NCI-H774 (cell line): ENCODE measurements at places on chromosomes 4 and X.

DNA sequence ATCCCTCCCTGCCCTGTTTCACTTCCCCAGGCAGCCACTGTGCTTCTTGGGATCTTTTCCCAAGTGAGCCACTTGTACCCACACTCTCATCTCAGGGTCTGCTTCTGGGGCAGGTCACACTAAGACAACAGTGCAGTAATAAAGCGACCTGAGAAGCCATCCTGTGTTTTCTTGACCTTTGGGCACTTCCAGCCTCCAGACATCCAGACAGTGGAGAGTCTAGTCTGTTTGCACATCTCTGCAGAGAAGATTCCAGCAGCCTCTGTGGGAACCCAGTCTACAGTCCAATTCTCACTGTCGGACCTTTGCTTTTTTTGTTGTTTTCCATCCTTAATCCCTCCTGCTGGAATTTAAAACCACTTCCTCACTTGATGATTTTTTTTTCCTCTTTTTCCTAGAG is 50.3 kb upstream of the ATP6AP2 start:
- DNase-seq: no peak

GRCh38 chr4:149997881-149998421 is 80.3 kb upstream of the DCLK2 start:
- DNase-seq: no peak

GRCh38 chrX:108298165-108298602 is 140.0 kb downstream of the COL4A6 start:
- DNase-seq: no peak

- DNase-seq: no peak
These were observed 269.0 kb upstream of the CXXC4 start for GRCh38 chr4:104763554-104764222.

GRCh38 chr4:3233391-3234071 is 15.4 kb upstream of the MSANTD1 start:
- DNase-seq: no peak

DNA sequence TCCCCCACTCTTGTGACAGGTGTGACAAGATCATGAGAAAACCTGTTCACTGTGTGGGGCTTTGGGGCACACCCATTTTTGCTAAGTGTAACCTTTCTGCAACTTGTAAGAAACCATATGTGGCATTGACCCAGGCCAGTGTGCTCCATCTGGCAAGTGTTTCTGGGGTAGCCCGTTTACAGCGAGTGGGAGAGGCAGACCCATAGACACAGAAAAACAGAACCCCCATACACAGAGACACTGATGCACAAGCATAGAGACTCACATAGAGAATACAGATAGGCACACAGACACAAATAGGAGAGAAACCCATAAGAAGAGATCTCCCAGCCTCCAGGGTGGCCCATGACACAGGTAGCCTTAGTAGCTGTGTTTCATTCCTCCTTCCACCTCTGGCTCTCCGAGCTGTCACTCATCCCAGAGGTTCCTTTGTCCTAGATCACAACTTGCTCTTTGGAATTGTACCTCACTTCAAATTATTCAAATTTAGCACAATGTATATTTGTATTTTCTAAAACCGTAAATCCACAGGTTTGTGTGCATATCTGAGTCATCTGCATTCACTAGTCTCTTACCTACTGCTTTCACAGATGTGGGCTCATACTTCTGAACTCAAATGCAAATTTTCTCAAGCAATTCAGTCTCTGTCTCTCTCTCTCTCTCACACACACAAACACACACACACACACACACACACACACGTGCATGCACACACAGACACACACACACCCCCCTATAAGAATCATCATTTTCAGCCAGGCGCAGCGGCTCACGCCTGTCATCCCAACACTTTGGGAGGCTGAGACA is 114.4 kb downstream of the SH3KBP1 start:
- DNase-seq: no peak

DNA sequence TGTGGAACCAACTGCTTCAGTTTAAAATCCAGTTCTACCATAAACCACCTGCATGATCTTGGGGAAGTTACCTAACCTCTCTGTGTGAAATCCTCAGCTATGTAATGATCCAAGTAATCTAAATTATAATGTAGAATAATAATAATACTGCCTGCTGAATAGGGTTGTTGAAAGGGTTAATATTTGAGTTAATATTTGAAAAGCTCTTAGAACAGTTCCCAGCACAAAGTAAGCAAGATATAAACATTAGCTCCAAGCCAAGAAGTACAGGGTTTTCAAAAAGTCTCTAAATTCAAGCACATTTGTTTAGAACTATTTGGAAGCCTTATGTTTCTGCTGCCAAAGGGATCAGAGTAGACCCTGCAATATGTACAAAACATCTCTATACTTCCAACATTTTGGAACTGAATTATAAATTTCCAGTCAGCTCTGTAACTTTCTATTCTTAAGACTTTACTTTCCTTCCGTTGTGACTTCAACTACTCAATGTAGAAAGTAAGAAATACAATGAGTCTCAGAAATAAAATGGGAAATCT is 76.7 kb upstream of the FAM9C start:
- no peak for DNase-seq

GRCh38 chr4:143406523-143406922 is 69.8 kb downstream of the GAB1 start:
- DNase-seq: no peak

DNA sequence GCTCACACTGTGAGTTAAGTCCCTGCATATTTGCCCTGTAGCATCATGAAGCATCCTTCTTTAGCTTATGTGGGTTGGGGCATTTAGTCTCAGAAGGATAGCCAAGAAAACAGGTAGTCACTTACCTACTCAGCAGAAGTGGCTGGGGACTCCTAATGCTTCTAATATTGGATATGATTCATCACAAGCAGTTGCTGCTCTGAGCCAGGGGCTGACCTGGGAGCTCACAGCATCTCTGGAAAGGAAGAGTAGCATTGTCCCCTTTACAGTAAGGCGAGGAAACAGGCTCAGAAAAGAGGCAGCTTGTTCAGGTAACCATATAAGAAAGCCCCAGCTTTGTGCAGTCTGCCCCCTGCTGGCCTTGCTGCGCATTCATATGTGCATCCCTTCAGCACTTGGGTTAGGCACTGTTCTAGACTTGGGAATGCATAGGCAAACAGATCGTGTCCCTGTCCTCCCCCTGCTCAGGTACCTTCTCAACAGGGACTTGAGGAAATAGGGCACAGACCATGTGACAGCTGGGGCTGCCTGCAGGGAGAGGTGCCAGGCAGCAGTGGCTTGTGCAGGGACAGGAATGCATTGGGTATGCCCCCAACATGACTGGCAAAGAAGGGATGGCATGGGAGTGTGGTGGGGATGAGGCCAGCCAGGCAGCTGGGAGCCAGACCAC is 35.7 kb upstream of the TBC1D14 start:
- DNase-seq: peak; percentile 24

DNA sequence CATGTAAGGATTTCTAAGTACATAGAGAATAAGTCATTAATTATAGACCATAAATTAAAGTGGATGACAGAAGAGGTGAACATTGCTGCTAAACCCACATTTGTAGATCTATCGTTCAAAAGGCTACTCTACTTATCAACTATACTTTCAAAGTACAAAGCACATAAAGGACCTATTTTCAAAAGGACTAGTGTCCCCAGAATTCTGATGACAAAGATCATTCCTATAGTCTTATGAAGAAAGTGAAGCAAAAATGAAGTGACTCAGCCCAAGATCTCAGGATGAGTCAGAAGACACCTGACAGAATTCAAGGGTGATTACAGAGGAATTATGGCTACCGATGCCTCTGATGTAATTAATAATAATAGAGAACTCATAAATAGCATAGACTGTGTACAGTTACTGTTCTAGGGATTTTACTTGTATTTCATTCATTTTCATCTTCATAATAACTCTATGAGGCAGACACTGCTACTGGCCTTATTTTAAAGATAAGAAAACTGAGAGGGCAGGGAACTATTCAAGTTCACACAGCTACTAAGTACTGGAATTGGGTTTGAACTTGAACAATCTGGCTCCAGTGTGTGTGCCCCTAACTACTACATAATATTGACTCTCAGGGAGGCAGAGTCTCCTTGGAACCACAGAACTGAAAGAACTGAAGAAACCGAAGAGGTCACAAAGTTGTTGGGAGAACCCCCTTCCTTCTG is 17.1 kb downstream of the USP46 start:
- no peak for DNase-seq

DNA sequence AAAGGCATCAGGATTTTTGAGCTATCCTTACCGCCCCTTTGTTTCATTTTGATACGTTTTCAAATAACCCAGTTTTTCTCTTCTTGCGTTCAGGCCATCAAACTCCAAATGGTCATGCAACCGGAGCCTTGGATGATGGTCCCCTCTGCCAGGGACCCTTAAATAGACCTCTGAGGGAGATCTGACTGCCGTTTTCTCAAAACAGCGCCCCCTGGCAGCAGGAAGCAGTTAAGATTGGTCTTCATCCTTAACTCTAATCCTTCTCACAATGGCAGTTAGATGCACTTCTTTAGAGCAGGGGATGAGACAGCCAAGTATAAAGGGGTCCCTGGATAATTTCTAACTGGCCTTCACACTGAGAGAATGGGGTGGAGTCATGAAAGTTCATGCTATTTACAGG is 525.0 kb upstream of the SPANXN1 start:
- DNase-seq: no peak

DNA sequence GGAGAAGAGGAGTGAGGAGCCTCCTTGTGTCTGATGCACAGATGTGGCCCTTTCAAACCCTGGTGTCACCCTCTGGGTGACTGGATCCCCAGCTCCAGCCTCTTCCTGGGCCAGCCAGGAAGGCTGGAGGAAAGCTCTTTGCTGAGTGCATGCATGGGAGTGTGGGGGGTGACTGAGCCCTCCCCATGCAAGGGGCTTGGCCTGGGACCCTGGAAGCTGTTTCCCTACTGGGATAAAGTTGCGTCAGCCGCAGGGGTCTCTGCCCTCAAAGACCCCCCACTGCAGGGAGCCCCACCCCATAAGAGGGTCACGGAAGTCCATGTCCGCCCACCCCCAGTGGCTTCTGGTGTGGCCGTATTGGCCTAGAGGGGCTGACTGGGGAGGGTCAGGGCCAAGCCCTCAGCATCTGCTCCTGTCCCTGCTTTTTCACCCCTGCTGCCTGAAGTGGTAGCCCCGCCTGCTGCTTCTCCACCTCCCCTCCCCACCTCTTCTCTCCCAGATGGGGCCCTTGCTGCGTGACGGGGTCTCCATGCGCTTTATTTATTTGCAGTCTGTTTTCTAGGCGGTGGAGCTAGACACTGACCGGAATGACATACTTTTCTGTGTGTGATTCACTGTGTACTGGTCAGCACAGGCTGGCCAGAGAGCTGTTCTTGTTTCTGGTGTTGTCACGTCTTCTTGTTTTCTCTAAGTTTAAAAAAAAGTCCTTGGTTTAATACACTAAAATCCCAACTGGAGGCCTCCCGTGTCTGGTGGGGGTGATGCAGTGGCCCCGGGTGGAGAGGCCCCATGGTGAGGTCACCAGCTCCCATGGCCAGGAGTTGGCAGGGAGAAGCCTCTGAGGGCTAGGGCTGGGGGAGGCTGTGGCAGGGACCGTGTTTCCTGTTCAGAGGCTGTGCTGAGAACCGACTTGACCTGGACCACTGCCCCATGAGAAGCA is 3.6 kb downstream of the SMIM10L2A start:
- DNase-seq: no peak

DNA sequence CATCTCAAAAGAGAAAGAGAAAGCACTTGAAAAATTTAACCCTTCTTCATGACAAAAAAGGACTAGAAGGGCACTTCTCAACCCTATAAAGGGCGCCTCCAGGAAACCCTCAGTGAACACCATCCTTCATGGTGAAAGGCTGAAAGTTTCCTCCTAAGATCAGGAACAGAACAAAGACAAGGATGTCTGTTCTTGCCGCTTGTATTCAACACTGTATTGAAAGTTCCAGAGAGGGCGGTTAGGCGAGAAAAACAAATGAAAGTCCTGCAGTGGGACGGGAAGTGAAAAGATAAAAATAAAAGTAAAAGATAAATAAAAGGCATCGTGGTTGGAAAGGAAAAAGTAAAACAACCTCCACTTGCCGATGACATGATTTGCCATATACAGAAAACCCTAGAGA is 50.9 kb downstream of the RNF212 start:
- DNase-seq: no peak

- DNase-seq: no peak
These were observed 225.1 kb upstream of the GALNTL6 start for GRCh38 chr4:171588051-171588545.

GRCh38 chrX:107672955-107673378 is 44.7 kb downstream of the PRPS1 start:
- DNase-seq: peak; percentile 14

DNA sequence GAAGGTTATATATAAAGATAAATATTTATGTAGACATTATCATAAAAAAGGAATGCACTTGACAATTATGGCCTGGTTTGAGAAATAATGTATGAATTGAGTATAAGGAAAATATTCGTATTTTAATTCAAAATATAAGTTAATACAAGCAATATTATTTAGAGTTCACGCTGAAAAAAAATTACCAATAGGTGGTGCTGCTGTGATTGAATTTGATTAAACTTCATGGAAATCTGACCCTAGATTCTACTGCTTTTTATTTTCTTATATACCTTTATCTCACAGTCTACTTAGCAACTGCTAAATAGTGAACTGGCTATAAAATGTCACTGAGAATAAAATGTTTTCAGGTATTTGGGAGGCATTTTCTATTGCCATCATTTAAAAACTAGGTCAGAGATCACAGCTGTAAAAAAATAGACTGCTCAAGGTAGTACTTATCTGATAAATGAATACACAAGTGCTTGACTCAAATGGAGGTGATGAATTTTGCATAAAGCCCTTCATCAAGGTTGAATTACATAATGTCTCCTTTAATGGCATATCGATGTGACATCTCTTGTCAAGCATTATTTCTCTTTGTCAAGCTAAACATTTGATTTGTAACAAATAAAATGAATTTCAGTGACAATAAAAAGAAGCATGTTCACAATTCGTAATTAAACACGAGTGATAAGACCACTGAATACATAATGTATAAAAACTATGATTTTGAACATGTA is 1638.8 kb upstream of the PCDH7 start:
- DNase-seq: no peak
